ENCODE measurements at places on chromosomes 6 and 20.
A peak's percentile ranks its signal among the peaks of the same experiment; 100 is the strongest.

- no peak for DNase-seq
Observed at GRCh38 chr6:13536796-13537526, 37.4 kb upstream of the SIRT5 start.

GRCh38 chr20:9099372-9099771 is 30.5 kb downstream of the PLCB4 start:
- DNase-seq: no peak

DNA sequence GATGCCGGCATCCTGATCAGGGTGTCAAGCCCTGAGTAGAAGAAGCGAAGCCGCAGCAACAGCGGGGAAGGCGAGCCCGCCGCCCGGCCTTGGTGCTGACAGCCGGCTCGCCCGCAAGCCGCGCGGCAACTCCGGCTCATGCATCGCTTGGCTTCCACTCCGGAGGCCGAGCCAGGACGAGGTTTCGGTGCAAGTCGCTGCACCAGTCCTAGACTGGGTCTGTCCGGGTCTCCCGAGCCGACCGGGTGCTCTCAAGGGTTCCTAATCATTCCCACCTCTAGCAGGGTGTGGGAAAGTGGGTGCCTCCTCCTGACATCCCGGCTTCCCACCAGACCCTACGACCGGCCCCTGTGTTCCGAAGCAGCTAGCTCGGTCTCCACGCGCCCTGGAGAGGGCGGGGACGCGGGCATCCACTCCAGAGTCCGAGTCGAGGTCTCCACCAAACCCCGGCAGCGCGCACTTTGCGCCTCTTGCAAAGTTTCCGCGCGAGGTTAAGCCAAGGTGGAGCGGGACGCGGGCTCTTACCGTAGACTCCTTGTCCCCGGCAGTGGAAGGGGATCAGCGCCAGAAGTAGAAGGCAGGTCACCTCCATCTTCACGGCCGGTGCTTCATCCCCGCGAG is 1.4 kb downstream of the MDGA1 start:
- DNase-seq: peak; percentile 26

DNA sequence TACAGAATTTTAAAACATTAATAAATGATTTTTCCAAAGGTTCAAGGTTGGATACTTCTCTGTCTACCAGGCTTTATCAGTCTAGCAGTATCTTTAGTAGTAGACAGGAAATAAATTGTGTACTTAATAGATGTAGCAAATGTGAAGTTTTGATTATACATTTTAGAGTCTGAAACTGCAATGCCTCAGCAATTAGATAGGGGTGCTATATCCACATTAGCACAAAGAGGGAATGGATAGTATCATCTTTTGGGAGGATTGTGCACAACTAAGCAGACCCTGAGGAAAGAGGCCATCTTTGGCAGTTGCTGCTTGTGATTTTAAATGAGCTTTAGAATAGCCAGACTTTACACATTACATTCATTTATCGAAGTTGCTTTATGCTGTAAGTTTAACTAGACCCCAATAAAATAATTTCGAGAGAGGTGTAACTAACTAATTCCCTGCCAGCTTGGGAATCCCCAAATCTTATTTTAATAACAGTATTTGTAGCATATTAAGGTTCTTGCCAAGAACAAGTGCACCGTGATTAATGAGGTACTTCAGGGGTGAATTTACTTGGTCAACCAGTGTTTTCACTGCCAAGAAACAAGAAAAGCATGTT is 2.8 kb downstream of the KCNQ5 start:
- DNase-seq: no peak

DNA sequence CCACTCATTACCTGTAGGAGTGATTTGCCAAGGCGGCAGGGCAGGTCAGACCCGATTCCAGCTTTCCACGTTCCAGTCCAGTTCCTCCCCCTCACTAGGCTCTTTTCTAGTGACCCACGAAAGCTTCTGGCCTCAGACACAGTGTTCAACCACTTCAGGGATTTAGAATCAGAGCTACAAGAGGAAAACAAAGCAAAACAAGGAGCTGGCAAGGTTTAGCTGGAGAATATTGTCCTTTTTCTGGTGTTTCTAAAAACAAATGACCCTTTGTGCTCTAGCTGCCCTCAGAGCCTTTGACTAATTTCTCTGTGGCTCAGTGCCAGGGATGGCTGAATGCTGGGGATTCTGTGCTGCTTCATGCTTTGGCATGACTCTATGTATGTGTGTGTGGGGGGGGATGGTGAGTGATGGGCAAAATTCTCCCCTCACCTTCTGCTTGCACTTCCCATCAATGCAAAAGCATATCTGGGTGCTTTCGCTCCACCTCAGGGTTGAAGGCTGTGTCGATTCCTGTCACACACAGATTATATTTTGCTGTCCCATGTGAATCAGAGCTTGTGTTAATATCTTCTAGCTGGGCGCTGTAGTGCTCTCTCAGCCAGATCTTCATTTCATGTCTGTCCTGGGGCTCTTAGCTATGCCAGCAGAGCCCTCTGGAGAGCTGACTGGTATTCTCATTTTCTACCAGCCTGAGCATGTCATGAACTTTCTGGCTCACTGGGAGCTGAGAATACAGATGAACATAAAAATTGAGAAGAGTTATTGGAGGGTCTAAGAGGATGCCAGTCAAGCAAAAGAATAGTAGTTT is 19.3 kb upstream of the NEDD9 start:
- no peak for DNase-seq

All from DND-41 (cell line).